M059J (cell line): ENCODE measurements at places on chromosomes 16 and 17.

- DNase-seq: peak; percentile 49
These were observed at the start of gene ADCY7 for GRCh38 chr16:50266337-50267091. Gene ADCY7 (plus strand): TSS chr16:50266551. CDS start chr16:50288180, 21,629 bp downstream.

- no peak for DNase-seq
These were observed at the start of gene ATP2A3 for GRCh38 chr17:3964203-3965117. Gene ATP2A3 (minus strand): TSS chr17:3964437. CDS start chr17:3964291, 146 bp downstream.

DNA sequence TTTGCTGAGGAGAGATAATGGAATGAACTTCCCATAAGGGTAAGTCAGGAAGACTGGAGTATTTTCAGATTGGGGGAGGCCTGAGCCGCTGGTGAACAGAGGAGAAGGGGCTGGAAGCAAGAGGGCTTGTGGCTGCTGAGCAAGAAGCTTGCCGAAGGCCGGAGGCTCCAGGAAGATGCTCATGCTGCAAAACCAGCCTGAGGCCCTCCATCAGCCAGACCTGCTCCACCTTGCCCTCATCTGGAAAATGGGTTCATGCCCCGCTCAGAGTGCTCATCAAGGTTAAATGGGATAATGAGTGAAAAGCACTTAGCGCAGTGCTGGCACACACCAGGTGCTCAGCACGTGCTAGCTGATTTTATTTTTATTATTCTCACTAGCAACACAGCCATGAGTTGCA is 5.5 kb upstream of the ASGR1 start:
- DNase-seq: no peak

- no peak for DNase-seq
These were observed 9.1 kb upstream of the MYH1 start for GRCh38 chr17:10527419-10527818.

DNA sequence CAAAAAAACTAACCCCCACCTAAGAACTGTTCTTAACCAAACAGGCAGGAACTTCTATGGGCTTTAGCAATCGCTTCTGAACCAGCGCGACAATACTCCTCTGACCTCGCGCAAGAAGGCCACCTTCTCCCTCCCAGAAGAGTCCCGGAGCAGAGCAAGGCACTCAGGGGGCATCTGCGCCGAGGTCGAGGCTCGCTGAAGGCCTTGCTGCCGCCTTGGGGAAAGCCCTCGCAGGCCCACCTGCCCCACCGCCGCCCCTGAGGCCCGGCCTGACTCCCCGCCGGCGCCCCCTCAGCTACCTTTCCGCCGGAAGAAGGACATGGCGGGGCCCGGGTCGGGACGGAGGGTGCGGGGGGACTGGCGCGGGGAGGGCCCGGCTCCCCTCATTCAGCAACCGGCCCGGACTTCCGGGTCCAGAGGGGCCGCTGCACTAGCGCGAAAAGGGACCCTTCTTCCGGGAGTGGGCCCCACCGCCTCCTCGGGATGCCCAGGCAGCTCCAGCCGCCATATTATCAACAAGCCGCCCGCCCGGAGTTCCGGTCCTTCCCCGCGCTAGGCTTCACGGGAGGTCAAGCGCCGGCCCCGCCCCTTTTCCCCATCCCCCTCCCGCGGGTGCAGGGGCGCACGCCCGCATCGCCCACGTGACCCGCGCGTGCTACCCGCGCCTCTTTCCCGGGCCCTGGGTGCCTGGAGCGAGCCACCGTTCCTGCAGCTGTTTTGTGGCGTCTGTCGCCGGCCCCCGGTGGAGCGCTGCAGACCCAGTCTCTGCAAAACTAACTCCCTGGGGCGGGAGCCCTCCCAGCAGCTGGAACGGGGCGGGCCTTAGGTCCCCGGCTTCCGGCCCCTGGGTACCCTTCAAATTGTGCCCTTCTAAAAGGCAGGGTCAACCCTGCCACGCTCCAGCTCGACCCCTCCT is at the start of gene AKAP10:
Gene AKAP10, minus strand, starts transcription at position 536 of the 916 bp plus-strand sequence. Its CDS starts 149 bp downstream, at position 387.
- peak; percentile 81 for DNase-seq

DNA sequence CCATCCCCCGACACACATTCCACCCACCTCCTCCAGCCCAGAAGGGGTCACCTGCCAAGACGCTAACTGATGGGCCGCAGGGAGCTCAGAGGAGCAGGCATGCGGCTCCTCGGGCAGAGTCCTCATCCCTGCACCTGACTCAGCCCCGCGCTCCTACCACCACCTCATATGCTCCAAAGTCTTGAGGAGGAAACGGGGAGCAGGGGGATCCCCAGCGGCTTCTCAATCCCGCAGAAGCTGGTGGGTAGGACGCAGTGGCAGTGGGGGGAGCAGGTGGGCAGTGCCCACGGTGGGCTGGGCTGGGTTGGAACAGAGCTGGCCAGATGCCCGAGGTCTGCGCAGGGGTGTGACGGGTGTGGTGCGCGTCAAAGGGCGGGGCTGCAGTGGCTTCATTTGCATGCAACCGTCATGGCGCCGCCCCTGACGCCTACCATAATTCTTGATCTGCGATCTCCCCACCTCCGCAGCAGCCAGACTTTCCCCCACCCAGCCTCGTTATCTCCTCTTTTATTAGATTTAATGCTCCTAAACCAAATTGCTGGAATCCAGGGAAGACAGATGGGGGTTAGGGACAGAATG is 39.0 kb upstream of the EMP2 start:
- no peak for DNase-seq

DNA sequence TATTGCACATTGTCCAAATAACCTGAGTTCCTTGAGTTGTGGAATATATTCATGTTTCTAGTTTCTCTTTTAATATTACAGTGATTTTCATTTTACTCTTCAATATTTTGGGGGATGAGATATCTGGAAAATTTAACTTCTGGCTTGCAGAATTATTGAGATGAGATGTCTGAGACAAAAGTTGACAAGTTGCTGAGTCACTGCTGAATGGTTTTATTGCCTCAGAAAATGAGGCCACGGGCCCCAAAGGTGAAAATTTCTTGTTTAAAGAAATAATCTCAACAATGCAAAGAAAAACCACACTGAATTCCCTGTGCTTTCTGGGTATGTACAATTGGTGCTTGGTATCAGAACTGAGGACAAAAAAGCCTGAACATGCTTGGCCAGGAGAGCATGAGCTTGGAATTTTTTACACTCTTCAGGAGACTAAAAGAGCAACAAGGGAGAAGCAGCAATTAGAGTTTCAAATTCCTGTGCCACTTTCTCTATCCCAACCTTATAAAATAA is 129.2 kb upstream of the TOM1L1 start:
- DNase-seq: no peak

DNA sequence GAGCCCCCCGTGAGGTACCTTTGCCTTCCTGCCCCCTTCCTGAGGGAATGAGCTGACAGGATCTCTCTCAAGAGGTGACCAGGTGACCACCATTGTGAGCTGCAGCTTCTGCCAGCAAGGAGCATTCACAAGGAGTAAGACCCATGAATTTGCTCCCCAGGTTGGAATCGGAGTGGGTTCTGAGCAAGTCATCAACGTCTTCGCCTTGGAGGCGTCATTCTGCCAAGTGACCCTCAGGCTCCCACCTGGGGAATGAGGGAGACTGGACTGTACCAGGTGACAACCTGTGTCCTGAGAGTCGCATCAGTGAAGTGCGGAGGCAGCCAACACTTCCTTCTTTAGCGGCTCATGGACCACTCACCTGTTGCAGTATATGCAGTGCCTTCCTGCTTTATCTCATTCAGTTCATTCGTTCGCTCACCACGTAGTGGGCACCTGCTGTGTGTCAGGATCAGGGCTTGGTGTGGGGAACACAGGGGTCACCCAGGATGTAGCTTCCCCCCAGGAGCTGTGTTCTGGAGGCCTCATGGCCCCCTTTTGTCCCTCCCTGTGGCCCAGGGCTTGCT is 22.8 kb downstream of the WSCD1 start:
- DNase-seq: no peak

GRCh38 chr16:88424587-88425235 is 28.4 kb upstream of the ZFPM1 start:
- peak; percentile 19 for DNase-seq

- DNase-seq: peak; percentile 33
These were observed 490.5 kb upstream of the CDH5 start for GRCh38 chr16:65876056-65876408.

- no peak for DNase-seq
These were observed 100.5 kb downstream of the PLCG2 start for GRCh38 chr16:81879625-81880024.

DNA sequence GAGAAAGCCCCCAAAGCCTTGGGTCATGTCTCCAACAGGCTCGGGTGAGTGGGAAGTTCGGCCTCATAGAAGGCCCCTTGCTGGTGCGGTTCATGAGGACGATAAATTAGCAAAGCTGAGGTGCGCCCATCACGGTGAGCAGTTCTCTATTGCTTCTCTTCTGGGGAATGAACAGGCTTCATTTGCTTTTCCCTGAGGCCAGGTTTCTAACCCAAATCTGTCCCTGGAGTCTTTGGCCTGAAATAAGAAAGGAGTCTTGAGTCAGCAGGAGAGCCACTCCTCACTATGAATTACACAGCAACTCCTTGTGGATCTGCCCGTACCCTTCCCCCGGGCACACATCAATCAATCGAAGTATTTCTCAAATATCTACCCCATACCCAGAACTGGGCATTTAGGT is 94.6 kb downstream of the YPEL2 start:
- DNase-seq: no peak

DNA sequence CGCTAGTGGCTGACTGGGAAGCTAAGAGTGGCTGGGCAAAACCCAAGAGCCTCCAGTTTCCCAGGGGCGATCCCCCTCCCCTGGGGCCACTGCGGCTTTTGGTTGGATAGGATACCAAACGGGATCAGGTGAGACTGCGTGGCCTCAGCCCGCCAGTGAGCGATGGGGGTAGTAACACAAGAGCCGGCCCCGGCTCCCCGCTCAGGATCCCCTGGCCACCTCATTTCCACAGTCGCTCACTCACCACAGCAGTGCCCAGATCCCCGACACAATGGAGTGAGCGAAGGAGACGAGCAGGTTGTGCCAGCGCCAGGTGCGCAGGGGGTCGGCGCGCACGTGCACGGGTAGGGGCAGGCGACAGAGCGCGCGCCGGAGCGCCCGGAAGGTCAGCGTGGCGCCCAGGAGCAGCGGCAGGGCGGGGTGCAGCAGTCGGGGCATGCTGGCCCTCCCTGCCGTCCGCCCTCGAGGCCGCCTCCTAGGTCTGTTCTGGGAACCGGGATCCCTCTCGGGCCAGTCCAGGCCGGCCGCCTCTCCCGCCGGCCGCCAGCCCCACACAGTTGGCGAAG is 290 bp downstream of the TLCD1 start:
- DNase-seq: peak; percentile 75

DNA sequence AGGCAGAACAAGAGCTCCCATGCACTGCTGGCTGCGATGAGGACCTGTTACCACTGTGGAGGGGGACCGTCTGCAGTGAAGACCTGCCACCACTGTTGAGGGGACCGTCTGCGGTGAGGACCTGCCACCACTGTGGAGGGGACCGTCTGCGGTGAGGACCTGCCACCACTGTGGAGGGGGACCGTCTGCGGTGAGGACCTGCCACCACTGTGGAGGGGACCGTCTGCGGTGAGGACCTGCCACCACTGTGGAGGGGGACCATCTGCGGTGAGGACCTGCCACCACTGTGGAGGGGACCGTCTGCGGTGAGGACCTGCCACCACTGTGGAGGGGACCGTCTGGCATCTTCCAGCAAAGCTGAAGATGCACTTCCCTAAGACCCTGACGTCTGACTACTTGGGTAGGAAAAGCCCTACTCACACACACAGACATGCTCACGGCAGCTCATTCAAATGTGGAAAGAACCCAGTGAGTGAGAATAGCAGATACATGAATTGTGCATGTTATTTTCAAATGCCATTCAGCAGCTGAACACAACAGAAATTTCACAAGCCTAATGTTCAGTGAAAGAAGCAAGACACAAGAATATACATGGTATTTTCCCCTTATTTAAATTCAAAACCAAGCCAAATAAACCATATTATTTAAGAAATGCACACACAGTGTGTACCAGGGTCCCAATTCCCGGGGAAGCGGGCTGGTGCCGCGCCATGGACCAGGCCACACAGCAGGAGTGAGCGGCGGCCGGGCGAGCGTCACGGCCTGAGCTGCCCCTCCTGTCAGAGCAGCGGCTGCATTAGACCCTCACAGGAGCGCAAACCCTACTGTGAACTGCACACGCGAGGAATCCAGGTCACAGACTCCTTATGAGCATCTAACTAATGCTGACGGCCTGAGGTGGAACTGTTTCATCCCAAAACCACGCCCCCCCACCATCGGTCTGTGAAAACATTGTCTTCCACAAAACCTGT is 64.2 kb upstream of the METRNL start:
- no peak for DNase-seq

- no peak for DNase-seq
These were observed 54.0 kb downstream of the DUSP14 start for GRCh38 chr17:37543637-37544052.

DNA sequence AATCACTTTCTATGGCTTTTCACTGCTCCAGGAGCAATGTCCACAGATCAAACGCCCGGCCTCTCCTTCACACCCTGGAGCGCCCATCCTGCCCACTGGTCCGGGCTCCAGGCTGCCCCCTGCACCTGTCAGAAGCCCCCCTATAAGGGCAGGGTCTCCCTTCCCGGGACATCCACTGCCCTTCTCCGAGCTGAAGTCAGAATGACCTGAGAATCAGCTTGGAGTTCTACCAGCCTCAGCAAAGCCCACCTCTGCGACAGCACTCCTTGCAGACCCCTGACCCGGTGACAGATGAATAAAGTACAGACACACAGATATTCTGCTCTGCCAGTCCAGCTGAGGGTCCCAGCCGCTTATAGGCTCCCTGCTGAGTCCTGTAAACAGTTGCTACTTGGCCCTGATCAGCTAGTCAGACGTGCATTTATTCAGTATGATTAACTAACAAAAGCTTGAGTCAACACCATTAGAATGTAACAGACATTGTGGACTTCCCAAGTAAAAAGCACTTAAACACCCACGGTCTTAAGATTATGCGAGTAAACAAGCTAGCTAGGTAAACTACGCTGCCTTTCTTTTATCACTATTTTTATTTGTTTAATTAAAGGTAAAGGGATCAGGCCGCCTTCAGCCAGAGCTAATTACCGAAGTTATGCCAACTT is 4.8 kb downstream of the SLC7A5 start:
- no peak for DNase-seq

- DNase-seq: no peak
These were observed 1.6 kb downstream of the TMC8 start for GRCh38 chr17:78132084-78132676.

GRCh38 chr17:57365420-57365819 is 109.1 kb downstream of the MSI2 start:
- no peak for DNase-seq
